ENCODE measurements at places on chromosomes 2 and 18.
A peak's percentile ranks its signal among the peaks of the same experiment; 100 is the strongest.

DNA sequence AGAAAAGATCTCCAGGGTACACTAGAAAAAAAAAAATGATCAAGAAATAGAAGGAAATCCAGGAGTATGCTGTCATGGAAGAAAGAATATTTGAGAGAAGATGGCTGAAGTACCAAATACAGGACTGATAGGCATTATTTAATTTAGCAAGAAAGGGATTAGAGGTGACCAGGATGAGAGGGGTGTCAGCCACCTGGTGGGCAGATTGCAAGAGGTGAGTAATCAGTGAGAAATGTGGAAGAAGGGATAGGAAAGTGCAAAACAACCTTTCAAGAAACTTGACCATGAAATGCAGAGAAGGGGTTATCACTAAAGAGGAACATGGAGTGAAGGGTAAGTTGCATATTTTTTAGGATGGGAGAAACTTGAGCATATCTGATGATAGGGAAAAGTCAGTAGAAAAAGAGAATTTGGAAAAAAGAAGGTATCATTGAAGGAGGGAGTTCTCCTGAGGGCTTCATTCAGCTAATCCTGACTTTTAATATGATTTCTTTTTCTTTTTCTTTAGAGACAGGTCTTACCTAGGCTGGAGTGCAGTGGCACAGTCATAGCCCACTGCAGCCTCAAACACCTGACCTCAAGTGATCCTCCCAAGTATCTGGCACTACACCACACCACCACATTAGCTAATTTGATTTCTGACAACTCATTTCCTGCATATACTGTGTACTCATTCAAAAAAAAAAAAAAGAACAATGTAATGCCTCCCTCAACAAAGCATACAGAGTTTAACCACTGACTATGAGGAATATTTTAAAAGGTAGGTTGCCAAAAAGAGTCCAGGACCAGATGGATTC, 101.3 kb downstream of the LRP2 start:
- no peak for DNase-seq

DNA sequence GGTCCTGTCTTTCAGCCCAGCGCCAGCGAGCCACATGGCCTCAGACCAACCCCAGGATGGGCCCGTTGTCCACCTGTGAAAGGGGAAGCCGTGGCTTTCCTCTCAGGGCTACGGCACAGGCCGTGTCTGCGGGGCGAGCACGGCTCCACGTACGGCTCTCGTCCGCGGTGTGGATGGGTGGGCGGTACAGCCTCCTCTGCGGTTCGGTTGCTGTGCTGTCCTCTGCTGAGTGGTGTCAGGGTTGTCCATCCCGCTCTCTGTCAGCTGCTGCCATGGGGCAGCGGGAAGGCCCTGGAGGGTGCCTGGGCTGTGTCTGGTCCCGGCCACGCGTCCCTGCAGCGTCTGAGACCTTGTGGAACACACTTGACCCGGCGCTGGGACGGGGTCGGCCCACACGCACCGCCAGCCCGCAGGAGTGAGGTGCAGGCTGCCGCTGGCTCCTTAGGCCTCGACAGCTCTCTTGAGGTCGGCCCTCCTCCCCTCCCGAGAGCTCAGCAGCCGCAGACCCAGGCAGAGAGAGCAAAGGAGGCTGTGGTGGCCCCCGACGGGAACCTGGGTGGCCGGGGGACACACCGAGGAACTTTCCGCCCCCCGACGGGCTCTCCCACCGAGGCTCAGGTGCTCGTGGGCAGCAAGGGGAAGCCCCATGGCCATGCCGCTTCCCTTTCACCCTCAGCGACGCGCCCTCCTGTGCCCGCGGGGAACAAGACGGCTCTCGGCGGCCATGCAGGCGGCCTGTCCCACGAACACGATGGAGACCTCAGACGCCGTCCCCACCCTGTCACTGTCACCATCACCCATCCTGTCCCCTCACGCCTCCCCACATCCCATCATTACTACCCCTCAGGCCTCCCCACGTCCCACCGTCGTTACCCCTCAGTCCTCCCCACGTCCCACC, 128.7 kb downstream of the NFATC1 start:
- DNase-seq = peak; percentile 47

DNA sequence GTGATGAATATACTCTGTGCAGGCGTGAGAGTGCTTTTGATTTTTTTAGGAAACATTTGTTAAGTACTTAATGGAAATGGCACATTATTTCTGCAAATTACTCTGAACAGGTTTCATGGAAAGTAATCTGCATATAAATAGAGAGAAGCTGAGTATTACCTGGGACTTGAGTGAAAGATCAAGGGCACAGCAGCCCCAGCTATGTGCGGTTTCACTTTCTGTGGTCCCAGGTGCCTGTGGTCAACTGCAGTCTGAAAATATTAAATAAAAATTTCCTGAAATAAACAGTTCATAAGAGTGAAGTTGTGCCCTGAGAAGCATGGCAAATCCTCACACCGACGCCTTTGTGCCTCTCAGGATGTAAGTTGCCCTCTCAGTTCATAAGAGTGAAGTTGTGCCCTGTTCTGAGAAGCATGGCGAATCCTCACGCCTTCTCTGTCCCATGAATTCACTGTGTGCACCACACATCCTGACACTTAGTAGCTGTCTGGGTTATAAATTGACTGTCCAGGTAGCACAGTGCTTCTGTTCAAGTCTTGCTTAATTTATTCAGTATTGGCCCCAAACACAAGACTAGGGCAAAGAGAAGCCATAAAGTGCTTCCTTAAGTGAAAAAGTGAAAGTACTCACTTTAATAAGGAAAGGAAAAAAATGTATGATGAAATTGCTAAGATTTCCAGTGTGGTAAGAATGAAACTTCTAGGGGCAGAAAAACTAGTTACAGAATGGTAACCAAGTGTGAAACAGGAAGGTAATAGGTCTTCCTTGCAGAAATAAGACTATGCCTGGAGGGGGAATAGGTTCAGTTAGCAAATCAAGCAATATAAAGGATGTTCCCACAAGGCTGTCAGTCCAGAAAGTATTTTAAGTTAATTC, 4.3 kb upstream of the SNTG2 start:
- DNase-seq = no peak

DNA sequence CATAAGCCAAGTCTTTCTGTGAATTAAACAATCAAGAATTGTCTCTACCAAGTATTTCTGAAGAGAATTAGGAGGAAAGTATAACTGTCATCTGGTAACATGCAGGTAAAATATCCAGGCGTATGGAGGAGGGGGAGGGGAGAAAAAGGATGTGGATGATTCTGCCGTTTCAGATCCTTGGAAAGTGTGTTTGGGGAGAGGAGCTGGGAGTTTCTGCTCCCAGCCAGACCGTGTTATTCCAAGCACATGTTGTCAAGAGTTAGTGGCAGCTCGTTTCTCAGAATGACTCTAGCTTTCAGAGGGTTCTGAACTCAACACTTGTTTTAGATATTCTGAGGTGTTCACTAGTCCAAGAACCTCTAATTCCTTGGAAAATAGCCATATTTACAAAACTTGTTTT, 137.6 kb downstream of the FAM124B start:
- no peak for DNase-seq

DNA sequence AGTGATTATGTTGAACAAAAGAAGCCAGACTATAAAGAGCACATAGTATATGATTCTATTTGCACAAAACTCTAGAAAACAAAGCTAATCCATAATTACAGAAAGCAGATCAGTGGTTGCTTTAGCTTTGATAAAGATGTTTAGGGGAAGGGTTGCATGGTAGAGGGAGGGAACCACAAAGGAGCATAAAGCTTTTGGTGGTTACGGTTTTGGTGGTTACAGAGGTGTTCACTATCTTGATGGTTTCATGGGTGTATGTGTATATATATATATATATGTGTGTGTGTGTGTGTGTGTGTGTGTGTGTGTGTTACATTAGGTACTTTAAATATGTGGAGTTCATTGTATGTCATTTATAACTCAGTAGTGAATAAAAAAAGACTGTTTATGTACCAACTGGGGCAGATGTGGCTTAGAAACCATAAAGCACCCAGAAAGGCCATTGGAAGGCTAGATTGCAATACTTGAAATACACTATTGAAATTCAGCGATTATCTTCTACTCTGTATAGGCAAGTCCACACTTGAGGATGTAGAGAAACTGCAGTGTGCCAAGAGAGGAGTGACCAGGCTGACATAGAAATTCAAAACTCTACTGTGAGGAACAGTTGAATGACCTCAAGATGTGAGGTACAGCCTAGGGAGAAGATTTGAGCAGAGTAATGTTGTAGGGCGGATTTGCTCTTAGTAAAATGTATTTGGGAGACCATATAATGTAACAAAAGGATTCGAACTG, 60.6 kb downstream of the CAB39 start:
- DNase-seq = no peak

- no peak for DNase-seq
These were observed 14.4 kb upstream of the UGGT1 start for GRCh38 chr2:128076461-128077106.

DNA sequence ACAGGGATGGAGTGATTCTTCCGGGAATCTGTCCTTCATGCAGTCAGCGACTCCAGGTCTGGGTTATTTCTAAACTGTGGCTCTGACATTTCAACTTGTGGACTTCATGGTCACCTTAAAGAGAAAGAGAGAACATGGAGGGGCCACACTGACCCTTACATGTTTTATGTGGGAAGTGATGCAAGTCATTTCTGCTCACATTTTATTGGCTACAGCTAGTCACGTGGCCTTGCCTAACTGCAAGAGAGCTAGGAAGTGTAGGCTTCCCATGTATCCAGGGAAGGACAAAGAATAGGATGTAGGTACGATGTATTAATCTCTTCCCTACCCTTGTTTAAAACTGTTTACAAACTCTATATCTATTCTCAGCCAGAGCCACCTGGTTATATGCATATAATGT, 30.3 kb upstream of the AFTPH start:
- no peak for DNase-seq

- no peak for DNase-seq
These were observed 142.7 kb downstream of the KLHL14 start for GRCh38 chr18:32629981-32630700.

- no peak for DNase-seq
These were observed 202.7 kb upstream of the SPOPL start for GRCh38 chr2:138298900-138299299.

- no peak for DNase-seq
These were observed 276.8 kb downstream of the SETBP1 start for GRCh38 chr18:44957461-44957860.

DNA sequence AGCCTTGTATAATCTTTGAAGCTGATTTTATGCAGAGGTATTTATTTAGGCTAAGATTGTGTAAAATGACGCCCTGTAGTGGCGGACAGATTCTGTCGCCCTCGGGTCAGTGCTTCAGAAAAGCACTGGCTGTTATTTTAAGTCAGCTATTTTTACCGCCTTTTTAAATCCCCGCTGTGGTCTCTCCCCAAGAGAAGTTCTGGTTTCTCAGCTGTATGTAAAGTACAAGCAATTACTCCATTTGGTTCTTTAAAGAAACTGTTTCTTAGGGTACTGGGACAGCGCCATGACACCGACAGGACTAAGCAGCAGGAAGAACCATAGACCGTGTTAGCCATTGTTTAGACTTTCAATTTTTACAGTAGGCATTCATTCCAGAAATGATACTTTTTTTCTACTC, 65.0 kb downstream of the UGGT1 start:
- DNase-seq = no peak

DNA sequence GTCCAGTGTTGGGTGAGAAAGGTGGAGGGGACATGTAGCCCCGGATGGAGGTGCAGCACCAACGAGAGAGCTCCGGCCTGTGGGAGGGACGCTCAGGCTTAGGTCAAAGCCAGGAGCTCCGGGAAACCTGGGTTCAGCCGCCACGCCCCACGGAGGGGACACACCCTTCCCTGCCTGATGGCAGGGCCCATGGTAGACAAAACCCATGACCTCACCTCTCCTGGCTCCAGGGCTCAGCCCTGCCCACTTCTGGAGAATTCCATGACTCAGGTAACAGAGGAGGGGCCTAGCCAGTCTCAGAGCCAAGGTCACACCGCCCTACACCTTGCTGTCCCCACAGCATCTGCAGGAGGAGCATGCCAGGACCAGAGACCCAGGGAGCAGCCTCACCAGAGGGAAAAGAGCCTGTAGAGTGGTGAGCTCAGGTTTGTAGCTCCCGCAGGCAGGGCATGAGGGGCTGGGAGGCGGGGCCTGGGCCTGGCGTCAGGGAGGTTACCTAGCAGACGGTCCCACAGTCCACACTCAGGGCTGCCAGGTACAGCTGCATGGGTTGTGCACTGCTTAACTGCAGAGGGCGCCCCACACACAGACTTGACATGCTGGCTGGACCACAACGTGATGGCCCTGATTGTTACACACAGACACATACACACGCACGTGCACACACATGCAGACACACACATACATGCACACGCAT, 70.8 kb upstream of the SMAD7 start:
- peak; percentile 44 for DNase-seq

- DNase-seq = no peak
These were observed 3.9 kb upstream of the PRELID3A start for GRCh38 chr18:12403601-12404506.

GRCh38 chr2:54058449-54058848, 57.0 kb upstream of the ACYP2 start:
- DNase-seq = no peak

DNA sequence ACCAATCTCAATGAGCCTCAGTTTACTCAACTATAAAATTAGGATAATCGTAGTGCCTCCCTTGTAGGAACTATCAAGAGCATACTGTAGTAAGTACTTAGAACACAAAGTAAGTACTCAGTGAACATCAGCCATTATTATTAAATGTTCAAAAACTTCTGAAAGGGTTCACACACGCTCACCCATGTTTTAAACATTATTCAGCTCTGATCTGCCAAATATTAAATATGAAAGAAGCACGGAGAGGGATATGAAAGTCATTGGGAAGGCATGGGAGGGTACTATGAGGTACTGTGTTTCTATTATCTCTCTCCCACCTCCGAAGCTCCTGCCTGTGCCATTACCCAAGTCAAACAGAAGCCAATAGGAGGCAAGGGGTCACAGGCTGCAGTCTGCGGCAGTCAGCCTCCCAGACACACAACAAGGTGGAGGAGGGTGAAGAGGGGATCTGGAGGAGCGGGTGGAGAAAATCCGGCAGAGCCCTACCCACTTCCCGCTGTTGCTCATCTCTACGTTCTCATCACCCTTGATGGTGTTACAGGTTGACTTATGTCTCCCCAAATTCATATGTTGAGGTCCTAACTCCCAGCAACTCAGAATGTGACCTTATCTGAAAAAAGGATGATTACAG, 2.0 kb upstream of the TBC1D8 start:
- no peak for DNase-seq

- DNase-seq = no peak
These were observed 16.6 kb downstream of the CTDP1 start for GRCh38 chr18:79695856-79696850.

Data from CD4-positive, alpha-beta T cell treated with Interleukin-1 beta for 1 hour (primary cell).